SIG-M5 (cell line): ENCODE measurements at places on chromosomes 11 and 22.

- no peak for DNase-seq
Measured at GRCh38 chr22:47408409-47408808, 646.0 kb downstream of the TBC1D22A start.

DNA sequence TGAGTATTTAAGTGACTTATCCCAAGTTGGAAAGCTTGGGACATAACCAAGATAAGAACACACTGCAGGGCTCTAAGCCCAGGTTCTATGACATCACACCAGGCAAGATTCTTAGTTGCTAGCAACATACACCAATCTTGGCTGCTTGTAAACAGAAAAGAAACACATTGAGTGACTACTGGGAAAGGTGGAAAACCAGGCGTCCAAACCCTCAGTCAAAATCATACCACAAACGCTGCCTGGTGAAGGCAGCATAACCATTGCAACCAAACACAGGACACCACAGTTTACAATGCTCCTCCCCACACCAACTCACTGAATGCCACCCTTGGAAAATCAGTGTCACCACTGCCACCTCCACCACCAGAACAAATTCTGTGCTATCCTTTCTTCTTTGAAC lies 379.9 kb downstream of the TTC28 start:
- DNase-seq, result no peak

- DNase-seq, result no peak
Measured at GRCh38 chr11:96013461-96014213, 89.7 kb upstream of the MTMR2 start.

GRCh38 chr11:126702987-126703386 lies 297.6 kb downstream of the KIRREL3 start:
- DNase-seq, result no peak

DNA sequence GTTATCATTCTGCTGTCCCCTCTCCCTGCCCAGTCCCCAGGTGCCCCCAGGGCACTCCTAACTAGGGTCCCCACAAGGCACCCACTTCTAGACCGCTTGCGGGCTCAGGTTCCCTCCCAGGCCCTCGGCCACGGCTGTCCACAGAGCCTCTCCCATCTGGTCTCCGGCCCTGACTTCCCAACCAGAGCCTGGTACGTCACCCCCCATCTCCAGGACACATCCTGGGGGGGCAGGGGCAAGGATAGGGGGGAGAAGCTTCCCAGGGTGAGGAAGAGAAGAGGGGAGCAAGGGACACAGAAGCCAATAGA lies 457 bp downstream of the SSTR3 start:
- no peak for DNase-seq

DNA sequence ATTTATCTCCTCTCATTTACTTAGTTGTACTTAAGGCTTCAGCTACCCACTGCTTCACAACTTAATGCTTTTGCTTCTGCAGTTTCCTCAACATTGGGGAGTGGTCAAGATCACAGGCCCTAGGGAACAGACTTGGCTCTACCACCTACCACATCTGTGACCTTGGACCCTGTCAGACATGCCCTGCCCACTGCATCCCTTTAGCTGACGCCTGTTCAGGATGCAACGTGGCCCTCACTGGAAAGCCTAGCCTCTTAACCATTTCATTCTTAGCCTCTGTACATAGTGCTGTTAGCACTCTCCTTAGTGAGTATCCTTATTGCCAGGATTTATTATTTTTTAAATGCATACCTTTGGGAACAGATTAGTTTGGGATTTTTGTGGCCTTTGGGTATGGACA lies 34.4 kb downstream of the TNRC6B start:
- DNase-seq, result no peak
